Stimulated activated CD8-positive, alpha-beta memory T cell treated with anti-CD3 and anti-CD28 coated beads, Interleukin-2, amount 100 ng/mL, for 1 hour (primary cell): ENCODE measurements at places on chromosomes 6 and 20.

- no peak for DNase-seq
Measured at GRCh38 chr20:48574383-48574782, 253.4 kb downstream of the PREX1 start.

GRCh38 chr6:138815221-138815620 is 19.3 kb downstream of the ECT2L start:
- DNase-seq = no peak

- DNase-seq = no peak
Measured at GRCh38 chr6:131844243-131844841, 36.5 kb downstream of the ENPP1 start.

- no peak for DNase-seq
Measured at GRCh38 chr20:59823030-59823423, 110.4 kb downstream of the SYCP2 start.

- no peak for DNase-seq
Measured at GRCh38 chr20:32538526-32538939, 46.6 kb downstream of the NOL4L start.

DNA sequence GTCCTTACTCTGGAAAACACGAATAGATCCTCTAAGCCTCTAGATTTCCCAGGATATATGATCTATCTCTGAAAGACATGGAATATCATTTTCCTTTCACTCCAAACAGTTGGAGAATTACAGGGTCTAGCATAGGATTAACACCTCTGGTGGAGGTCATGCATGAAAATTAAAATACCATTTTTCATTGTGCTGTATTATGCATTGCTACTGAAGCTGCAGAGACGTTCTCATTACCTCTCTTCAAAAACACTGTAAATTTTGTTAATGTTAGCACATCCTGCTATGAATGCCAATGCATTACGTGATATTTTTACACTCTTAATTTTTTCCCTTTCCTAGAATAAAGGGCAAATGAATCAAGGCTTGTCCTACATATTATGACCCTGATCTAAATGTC is 558.6 kb downstream of the TBC1D32 start:
- no peak for DNase-seq

DNA sequence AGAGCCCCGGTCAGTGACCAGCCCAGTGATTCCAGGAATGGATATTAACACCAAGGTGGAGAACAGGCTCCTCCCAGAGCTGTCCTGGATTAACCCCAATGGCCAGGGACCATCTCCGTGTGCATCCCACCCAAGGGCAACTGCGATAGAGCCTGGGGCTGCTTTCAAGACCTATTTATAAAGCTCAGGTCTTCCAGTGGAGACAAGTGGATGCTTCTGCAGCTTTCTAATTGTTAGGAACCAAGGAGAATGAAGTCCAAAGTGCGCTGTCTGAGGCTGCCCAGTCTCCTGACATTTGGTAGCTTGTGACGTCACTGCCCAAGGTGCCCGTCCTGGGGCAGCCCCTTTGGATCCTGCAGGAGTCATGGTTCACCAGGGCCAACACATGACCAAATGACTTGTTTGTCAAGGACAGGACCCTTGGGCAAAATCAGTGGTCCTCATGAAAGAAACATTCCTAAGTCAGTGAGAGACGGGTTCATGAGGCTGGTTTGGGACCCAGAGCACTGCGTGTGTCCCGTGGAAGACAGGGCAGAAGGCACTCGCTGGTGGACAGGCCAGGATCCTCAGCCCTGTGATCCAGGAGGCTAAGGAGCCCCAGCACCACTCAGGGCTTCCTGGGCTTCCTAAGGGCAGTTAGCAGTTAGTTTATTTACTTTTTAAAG is 174.9 kb downstream of the ANKRD60 start:
- no peak for DNase-seq

DNA sequence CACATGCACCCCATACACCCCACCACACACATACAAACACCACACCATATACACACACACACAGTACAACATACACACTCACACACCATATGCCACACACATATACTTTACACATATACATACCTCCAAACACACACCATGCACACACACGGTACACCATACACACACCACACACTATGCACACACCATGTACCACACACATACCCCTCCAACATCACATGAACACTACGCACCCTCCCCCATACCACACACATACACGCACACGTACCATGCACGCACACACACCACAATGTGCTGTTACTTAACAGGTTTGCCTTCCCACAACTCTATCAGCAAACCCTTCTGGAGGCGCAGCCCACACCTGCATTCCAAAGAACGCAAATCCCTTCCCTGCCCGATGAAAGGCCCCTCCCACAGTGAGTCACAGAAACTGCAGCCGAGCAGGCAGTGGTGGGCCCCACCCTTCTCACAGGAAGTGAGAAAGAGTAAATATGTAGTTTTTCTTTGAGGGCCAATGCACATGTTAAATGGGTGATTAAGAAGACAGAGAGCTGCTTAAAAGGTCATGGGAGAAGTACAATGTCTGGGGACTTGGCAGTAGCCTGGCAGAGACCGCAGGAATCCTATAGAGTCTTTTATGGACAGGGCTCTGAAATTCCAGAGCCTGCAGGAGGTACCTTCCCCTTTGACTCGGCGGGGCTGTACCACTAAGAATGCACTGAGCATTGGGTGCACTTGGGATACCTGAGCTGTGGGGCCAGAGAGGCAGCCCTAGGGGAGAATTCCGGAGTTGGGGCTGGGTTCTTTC is 34.1 kb upstream of the EZR start:
- DNase-seq = peak; percentile 72

DNA sequence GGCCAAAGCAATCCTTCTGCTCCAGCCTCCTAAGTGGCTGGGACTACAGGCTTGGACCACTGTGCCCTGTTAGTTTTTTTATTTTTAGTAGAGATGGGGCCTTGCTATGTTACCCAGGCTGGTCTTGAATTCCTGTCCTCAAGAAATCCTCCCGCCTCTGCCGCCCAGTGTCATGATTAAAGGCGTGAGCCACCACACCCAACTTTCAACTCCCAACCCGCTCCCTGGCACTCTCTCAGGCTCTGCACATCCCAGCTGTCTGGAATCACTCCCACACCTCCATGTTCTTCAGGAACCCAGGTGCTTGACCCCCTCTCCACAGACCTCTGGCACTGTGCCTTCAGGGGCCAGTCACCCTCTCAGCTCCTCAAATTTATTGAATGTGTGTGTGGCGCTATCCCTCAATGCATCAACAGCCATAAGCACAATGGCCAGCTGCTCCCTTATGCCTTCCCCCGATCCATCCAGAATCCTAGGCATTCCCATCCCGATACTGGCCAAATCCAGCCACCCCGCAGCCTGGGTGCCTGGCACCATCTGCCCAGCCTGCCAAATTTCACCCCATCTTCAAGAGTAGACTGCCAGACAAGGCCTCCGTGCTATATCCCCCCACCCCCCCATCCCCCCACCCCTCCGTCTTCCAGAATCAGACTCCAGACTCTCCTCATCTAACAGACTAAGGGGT is 647 bp upstream of the POU5F1 start:
- DNase-seq = no peak

GRCh38 chr6:78605909-78606446 is 261.4 kb upstream of the IRAK1BP1 start:
- no peak for DNase-seq

DNA sequence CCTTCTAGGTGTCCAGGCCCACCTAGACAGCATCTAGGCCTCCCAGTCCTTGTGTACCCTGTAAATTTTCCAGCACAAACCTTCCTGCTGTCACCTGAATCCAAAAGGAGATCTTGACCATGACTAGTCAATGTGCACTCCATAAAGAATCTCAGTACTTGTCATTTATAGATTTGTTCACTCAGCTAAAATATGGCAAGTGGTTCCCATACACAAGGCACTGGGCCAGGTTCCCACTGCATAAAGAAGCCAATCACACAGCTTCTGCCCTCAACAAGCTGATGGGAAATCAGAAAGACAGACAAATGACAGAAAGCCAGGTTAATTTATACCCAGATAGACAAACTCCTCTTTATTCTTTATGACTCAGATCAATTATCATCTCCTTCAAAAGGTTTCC is 526.8 kb downstream of the CD83 start:
- no peak for DNase-seq

DNA sequence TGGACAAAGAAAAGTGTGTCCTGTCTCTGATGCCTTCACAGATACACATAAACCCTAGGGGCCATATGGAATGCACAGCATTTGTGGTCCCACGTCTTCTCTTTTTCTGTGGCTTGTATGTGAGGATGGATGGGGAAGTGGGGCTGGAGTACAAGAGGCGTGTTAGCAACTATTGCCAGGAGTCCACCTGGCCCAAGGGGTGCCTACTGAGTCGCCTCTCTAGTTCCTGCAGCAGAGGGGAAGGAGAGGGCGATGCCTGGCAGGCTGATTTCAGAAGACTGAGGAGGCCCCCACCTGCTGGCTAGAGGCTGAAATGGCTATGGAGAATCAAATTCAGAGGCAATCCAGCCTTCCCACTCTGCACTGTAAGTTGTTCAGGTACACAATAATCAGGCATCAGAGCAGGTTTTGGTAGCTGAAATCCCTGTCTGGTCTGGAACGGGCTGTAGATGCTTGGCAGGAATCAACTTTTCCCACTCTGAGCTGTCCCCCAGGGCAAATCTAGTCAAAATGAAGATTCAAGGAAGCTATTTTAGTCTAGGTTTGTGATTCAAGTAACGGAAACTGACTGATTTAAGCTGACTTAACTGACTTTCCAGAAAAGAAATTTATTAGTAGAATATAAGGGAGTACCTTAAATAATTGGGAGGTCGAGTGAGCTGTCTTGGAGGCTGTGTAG is 14.9 kb upstream of the PPARD start:
- DNase-seq = peak; percentile 43

DNA sequence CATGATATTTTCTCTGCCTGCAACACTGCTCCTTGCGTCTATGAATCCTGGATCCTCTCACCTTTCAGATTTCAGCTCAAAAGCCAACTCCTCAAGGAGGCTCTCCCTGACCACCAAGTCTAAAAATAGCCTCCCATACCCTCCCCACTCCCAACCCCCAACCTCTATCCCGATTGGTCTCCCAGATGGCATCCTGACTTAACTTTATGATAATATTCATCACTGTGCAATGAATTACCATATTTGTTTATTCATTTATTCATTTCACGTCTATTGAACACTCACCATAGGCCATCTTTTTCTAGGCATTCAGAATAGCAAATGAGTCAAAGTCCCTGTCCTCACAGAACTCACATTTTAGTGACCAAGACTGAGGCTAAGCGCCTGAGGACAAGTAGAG is 42.6 kb upstream of the NFATC2 start:
- DNase-seq = no peak

DNA sequence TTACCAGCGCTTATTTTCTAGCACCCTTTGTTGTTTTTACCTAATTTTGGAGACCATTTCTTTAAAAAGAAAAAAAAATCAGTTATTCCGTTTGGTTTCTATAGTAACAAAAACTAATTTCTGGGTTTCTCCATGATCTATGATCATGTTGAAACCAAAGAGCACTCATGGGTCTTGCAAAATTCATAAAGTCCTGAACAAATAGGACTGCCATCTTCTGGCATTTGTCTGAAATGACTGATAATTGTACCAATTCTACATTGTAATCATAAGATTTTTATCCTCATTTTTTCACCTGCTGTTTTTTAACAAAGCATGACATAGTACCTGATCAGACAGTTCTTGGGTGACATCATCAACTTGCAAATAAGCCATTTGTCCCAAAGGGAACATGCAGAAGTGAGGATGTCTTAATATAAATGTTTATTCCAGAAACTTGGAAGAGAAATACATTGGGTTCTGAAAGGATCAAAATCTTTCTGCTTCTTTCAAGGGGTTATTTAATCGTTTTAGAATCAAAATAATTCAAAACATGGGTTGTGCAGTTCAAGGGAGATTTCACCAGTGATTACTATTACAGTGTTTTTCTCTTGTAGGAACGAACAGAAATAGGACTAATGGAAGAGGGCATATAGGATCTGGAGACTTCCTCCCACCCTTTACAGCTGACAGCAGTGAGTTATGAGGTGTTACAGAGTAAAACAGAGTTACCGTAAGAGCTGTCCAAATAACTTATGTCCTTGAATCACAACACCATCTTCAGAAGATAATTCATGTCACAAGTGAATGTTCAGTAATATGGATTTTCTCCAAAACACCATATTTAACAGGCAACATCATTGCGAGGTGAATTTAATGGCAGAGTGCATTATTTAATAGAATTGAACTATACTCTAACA is 87.1 kb upstream of the GJE1 start:
- DNase-seq = no peak

DNA sequence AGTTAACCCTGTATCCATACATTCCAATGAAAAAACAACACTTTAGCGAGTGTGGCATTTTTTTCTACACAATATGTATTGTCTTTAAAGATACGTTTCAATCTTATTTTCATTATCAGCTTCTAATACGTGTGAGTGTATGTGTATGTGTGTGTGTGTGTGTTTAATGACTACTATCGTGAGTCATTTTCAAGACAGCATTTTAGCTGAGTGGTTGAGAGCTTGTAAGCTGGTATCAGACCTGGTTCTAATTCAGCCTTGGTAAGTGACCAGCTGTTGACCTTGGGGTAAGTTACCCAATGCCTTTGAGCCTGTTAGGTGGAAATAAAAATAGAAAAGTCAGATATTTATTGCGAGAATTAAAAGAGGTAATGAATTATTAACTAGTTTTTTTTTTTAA is 320.0 kb upstream of the NT5E start:
- no peak for DNase-seq

GRCh38 chr6:125577124-125577662 is 172.2 kb upstream of the HEY2 start:
- DNase-seq = no peak

GRCh38 chr6:71206089-71206488 is 82.5 kb upstream of the OGFRL1 start:
- DNase-seq = no peak

GRCh38 chr20:3168829-3169590 is 4.3 kb downstream of the LZTS3 start:
- no peak for DNase-seq

- DNase-seq = no peak
Measured at GRCh38 chr6:141211845-141212244, 920.9 kb upstream of the GJE1 start.

DNA sequence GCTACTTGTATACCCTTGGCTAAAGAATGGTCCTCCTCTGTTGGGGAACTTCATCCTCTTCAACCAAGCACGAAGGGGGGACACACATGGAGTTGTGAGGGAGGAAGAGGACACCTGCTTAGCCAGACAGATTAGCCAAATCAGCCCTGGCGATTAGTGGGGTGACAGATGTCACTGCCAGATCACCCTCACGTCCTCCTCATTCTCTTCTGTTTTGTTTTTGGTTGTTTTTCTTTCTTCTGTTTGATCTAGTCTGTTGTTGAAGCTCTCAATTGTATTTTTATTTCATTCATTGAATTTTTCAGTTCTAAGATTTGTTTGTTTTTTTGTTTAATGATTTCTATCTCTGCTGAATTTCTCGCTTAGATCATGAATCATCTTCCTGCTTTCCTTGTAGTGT is 27.5 kb upstream of the NKX2-4 start:
- no peak for DNase-seq

- DNase-seq = no peak
Measured at GRCh38 chr20:37344506-37345338, 1.2 kb upstream of the SRC start.

DNA sequence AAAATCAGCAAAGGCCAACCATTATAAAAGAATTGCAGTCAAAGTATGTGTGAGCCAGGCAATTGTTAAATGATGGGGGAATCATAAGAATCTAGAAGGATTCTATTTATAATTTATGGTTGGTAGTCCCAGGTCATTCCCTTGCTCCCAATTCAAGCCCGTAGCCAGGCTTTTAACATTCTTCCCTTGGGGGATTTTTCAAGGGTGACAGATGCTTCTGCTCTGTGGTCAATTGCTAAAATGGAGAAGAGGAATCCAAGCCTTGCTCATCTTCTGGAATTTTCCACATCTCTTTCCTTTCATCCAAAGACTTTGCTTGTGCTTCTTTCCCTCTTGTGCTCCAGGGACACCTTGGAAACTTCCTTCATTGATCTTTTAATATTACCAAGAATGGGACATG is 18.0 kb upstream of the BCAS1 start:
- DNase-seq = no peak
